H9 (cell line): ENCODE measurements at places on chromosomes 2 and 18.
A peak's percentile ranks its signal among the peaks of the same experiment; 100 is the strongest.

GRCh38 chr2:118250001-118250400 is 161.7 kb downstream of the INSIG2 start:
- no peak for DNase-seq

GRCh38 chr2:67579806-67580205 is 182.7 kb downstream of the ETAA1 start:
- no peak for DNase-seq

DNA sequence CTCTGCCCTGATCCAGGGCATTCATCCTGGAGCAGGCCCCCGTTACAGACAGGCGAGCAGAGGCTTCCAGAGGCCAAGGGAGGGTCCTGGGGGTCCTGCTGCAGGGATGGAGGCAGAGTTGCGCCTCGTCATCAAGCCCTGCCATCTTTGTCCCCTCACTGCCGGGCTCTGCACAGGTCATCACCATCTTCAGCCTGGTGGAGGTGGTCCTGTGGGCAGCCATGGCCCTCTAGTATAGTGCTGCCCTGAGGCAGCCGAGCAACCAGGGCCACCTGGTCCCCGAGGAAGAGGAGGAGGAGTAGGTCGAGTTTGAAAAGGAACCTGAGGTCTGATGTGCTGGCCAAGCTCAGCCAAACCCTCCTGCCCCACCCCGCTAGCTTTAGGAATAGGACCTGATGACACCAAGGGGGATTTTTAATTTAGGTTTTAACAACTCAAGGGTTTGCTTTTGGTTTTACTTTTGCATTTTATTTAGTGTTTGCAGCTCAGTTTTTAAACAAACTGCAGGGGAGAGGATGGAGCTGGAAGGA is 8.8 kb upstream of the ALPI start:
- no peak for DNase-seq

- DNase-seq, result no peak
Observed at GRCh38 chr2:181146171-181146570, 165.8 kb downstream of the UBE2E3 start.

DNA sequence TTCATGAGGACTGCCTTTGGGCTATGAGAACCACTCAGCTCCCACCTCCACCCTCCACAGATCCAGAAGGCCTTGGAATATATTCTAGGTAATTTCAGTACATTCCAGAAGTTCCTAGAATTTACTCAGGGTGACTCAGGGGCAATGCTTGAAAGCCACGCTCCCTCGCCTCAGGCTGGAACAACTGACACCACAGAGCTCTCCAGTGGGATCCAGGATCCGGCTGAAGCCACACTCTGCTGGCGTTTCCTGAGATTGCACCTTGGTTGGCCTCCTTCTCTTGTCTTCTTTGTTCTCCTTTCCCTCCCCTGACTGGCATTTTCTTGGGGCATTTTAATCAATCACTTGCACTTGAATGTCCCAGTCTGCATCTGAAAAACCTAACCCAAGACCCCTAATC is 92.6 kb upstream of the KCNE4 start:
- peak; percentile 76 for DNase-seq

DNA sequence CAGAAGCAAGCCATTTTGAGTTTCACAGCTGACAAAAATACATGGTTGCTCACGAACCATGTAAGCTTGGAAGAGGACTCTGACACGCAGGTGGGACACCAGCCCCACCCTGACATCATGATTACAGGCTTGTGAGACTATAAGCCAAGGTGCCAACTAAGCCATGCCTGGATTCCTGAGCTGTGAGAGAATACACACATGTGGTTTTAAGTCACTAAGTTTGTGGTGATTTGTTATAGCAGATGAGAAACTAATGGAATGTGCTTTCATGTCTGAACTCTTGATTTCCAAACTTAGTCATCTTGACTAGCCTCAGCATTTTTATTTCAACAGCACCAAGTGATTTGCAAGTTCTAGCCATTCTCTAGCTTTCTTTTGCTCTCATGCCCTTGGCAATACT is 676.1 kb upstream of the CELF4 start:
- DNase-seq, result no peak

DNA sequence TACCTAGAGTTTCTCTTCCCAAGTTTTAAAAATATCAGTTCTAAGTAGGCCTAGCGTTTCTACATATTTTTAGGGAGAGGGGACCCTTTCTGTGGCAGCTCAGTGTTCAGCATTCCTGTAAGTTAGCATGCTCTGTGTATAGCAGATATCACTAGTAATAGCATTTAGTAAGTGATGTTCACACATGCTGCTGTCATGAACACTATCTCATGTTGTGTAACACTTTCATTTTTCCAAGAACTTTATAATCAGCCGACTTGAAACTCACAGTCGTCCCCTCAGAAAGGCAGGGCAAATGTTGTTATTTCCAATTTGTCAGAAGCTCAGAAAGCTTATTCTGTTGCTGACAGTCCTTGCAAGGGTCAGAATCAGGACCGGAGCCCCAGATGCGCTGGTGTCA is 267.7 kb downstream of the ALPK2 start:
- no peak for DNase-seq

GRCh38 chr18:40883271-40883670 is 1071.8 kb upstream of the PIK3C3 start:
- no peak for DNase-seq
